ENCODE measurements at places on chromosomes 11 and 22.

- DNase-seq, result no peak
Measured at GRCh38 chr11:40445391-40445790, 1014.1 kb downstream of the LRRC4C start.

GRCh38 chr22:49431551-49431950 lies 396.1 kb downstream of the BRD1 start:
- DNase-seq, result no peak

DNA sequence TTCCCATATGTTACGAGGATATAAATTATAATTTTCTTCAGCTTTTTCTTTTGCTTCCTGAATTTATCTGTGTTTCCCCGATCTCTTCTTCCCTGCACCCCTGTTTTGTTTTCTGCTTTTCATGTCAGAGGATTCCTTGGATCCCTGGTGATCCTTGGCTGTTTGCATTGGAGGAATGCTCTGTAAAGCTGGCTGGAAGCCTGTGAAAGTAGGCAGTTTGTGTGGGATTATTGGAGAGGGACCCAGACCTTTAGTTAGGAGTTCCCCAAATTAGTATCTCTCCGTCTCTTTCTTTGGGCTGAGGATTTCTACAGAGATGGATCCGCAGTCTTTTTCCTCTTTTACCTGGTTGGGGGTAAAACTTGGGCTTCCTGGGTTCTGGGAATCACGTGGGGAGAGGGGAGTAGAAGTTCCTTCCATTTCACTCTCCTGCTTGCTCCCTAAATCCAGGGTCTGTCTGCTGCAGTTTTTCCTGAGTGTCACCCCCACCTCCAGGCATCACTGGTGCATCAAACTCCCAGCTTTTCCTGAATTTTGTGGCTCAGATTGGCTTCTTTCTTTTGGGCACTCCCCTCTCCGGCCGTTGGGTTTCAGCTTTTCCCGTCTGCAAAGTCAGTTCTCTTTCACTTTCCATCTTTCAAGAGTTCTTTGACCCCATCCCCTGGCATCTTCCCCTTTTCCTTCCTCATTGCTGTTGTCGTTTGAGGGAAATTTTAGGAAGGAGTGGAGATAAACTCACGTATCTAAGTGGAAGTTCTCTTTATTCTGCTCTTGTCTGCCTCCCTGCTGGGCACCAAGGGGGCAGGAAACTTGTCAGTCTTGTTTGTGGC lies 79.1 kb upstream of the ALX4 start:
- no peak for DNase-seq

DNA sequence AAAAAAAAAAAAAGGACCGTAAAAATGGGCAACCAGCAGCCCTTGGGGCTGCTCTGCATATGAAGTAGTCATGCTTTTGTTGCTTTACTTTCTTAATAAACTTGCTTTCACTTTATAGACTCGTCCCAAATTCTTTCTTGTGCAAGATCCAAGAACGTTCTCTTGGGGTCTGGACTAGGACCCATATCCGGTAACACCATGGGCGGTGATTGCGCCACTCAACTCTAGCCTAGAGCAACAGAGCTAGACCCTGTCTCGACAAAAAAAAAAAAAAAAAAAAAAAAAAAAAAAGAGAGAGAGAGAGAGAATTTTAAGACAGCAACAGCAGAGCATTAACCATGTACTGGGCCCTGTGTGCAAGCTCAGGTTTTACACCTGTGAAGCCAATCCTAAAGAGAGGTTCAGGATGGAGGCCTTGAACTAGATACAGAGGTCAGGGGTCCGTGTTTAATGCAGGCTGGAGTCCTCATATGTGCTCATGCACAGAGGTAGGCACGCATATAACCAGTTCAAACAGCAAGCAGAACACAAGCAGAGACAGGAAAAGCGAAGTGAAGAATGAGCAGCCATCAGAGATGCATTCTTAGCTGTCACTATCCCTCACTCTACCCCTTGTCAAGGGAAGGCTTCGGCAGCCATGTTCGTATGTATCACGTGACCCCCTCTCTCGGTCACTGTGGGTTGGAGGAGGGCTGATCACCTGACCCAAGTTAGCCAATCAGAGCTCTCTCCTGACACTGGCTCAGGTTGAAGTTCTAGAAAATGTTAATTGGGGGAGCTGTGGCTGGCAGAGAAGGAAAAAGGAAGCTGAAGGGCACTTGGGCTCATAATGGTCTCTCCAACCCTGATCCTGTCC lies 16.7 kb upstream of the SYT12 start:
- no peak for DNase-seq

DNA sequence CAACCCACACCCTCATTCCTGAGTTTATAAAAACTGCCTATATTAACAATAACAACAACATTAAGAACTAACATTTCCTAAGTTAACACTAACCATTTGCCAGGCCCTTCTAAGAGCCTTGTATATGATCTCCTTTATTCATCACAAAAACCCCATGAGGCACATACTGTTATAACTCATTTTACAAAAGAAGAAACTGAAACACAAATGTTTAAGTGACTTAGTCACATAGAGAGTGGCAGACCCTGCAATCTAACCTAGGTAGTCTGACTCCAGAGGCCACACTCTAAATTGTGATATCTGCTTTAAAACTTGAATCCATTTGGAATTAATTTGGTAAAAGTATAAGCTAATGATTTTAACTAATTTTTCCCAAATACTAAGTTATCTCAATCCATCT lies 116.1 kb downstream of the SYT9 start:
- DNase-seq, result no peak

GRCh38 chr11:127057126-127057525 lies 56.6 kb upstream of the KIRREL3 start:
- DNase-seq, result no peak

DNA sequence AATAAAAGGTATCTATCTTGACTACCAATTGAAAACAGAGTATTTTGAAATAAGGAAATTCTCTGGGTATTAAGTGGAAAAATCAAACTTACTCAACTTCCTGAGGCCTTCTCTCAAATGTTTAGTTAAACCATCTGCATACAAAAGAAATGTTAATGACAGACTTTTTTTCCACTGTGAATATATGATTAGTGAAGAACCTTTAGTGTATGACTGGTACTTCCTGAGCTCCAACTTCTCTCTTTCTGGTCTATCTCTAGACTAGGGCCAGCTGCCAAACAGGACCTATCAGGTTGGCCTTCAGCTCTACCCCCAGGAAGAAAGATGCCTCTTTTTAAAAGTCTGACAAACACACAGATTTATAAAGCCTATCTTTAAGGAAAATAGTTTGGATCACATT lies 68.8 kb upstream of the SCUBE2 start:
- DNase-seq, result no peak

DNA sequence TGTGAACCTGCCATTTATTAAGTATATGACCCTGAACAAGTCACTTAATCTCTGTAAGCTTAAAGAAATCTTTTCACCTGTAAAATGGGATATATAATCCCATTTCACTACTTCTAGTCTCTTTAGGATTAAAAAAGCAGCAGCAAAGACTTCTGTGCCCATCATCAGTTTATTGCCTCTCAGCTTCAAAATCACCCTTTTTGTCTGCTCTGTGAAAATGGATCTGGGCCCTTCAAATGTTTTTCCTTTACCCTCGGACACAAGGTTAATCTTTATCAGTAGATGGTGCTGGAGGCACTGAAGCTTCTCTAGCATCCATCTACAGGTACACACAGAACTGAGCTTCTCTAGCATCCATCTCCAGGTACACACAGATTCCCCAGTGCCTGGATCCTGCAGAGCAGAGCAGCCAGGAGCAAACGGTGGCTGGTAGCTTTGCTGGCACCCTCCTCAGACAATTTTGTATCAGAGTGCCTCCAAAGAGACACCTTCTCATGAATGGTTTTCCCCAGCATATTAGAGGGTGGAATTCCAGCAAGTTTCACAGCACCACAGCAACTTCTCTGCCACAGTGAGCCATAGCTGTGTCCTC lies 56.8 kb downstream of the CADM1 start:
- DNase-seq, result no peak

GRCh38 chr22:20748731-20749428 lies 25.0 kb upstream of the SERPIND1 start:
- DNase-seq, result no peak

All from D721Med (cell line).